ENCODE measurements at places on chromosomes 1 and 21. TPM values are rescaled to one million over a fixed set of nuclear protein-coding genes. Genes with fewer than 3 reads are reported as not detected.
A peak's percentile ranks its signal among the peaks of the same experiment; 100 is the strongest.

- no peak for DNase-seq
These were observed 7.4 kb downstream of the OR2T10 start for GRCh38 chr1:248590055-248590454.

The RNF2 gene
- 8.1 TPM for total RNA-seq

DNA sequence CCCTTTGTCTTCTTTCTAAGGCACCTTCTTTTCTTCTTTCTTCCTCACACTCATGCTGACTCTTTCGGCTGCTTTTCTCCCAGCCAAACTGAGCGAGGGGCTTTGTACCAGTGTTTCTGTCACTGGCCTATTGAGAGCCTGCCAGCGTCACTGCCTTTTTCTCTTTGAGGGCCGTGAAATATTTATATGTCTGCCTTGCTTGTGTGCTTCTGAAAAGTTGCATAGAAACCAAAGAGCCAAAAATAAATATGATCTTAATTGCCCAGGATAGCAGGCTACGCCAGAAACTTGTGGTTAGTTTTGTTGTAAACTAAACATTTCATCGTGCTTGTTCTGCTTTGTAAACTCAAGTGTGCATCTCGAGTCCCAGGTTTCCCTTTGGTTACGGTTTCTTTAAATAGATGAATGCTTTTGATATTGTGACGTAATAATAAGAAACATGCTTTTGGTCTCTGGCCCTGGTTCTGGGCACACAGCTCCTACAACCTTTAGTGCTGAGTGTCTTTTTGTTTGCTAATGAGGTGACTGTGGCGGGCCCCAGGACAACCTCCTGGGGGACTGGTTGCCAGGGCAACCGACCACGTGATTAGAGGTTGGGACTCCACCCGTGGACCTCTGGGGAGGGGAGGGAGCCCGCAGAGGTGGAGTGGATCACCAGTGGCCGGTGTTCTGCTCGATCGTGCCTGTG, 10.8 kb downstream of the SLC37A1 start:
- peak; percentile 67 for DNase-seq

DNA sequence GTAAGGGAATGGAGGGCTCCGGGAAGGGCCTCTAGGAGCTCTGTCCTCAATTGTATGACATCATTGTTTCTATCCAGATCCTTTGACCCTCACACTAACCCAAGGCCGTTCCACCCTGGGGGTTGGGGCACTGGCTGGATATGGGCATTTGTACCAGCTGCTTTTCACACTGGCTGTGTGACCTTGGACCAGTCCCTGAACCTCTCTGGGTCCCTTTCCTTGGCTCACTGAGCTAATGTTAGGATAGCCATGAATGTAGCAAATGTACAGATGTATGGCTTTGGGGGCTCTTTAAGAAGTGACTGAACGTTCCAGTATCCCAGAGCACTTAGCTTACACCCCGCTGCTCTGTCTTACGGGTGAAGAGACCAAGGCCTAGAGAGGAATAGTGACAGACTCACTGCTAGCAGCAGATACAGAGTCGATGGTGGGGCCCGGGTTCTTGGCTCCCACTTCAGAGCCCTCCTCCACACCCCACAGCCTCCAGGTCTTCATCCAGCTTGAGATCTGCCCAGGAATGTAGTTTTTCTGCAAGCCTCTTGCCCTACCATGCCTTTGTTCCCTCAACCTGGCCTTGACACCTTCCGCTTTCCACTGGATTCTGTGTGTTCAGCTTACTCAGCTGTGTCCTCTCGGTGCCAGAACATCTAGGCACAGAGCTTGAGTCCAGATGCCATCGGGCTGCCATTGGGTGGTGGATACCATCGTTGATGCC, 14.6 kb upstream of the UBL4B start:
- DNase-seq: no peak

DNA sequence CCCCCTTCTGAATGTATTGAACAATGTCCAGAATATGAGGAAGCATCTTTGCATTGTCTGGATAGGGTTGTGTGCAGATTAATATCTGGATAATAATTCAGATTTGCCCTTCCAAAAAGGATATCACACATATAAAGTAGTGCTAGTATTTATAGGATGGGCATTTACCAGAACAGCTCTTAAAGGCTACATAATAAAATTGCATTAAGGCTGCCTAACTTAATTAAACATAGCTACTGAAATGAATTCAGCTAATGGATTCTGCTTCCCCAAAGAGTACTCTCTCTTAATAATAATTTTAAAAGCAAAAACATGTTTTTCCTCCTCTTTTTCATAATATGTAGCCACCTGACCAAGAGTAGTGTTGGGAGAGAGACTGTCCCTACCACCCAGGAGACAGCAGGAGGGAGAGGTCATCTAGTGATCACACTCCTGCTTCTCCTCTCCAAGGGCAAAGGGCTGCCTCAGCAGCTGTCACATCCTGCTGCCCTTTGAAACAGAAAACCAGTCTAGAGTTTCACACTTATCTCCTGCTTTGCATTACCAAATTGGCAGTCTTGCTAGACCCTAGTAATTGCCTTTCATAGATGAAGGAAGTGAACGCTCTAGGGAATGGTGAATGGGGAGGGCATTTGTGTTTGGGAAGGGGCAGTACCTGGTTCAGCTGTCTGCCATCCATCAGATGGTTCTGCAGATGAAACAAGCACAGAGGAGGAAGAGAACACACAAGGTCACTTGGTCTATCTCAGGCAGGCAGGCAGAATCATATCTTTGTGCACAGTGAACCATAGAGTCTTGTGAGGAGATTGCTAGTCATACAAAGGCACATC, 29.3 kb upstream of the DDAH1 start:
- DNase-seq: no peak

The CCDC17 gene
- 1.7 TPM for total RNA-seq
